ENCODE measurements at places on chromosomes 1 and 21.

DNA sequence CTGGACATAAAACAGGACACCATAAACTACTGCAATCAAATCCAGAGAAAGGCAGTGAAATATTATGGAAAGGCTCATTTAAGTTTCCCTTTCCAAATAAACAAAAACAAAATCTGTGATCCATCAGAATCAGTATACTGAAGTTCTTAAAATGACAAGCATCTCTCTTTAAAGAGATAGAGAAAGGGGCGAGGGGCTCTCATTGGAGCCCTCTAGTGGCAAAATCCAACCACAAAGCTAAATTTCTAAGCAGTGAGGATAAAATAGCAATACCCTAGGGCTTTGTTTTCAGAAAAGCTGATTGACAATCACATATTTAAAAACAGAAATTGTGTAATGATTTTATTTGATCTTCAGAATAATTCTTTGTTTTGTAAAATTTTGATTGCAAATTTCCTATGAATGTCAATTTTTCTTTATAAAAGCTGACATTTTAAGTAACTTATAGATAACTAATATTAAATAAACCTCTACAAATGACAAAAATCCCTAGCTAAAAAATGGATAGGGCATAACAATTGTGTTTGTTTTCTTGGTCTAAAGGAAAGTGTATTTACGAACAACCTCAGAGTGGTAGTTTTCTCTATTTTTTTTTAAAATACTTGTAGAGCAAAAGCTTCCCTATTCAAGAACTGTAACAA is 138.2 kb downstream of the COL24A1 start:
- no peak for DNase-seq

- DNase-seq = no peak
Measured at GRCh38 chr1:156947818-156948525, 27.5 kb downstream of the LRRC71 start.

- no peak for DNase-seq
Measured at GRCh38 chr1:14440731-14441130, 157.8 kb upstream of the KAZN start.

- no peak for DNase-seq
Measured at GRCh38 chr1:177780096-177780700, 189.7 kb downstream of the SEC16B start.

DNA sequence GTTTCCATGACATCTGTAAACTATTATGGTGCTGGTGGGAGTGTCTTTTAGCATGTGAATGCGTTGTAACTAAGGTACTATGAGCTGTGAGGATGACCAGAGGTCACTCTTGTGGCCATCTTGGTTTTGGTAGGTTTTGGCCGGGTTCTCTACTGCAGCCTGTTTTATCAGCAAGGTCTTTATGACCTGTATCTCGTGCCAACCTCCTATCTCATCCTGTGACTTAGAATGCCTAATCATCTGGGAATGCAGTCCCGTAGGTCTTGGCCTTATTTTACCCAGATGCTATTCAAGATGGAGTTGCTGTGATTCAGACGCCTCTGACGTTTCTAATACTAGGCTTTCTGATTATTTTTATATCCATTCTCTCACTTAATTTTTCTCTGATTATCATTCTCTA is 9.4 kb downstream of the NCAM2 start:
- no peak for DNase-seq

DNA sequence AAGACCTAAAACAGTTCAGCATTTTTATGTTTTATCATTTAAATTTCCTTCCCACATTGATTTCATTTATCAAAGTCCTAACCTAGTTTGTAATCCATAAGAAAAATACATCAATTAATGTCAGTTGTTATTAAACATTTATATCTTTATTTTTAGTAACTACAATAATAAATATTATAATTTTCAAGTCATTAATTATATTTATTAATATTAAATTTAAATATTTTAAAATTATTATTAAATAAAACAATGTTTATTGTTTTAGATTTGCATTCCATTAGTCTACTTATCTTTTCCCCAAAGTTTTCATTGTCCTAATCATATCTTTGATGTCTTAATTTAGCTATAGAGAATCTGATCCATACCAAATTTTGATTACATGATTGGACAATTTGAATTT is 368.9 kb downstream of the PLA2G4A start:
- DNase-seq = no peak

- DNase-seq = no peak
Measured at GRCh38 chr1:36721261-36721660, 238.5 kb upstream of the CSF3R start.

- no peak for DNase-seq
Measured at GRCh38 chr21:36471254-36471723, 8.6 kb downstream of the CLDN14 start.

GRCh38 chr1:111870181-111870580 is 114.5 kb downstream of the DDX20 start:
- DNase-seq = no peak

DNA sequence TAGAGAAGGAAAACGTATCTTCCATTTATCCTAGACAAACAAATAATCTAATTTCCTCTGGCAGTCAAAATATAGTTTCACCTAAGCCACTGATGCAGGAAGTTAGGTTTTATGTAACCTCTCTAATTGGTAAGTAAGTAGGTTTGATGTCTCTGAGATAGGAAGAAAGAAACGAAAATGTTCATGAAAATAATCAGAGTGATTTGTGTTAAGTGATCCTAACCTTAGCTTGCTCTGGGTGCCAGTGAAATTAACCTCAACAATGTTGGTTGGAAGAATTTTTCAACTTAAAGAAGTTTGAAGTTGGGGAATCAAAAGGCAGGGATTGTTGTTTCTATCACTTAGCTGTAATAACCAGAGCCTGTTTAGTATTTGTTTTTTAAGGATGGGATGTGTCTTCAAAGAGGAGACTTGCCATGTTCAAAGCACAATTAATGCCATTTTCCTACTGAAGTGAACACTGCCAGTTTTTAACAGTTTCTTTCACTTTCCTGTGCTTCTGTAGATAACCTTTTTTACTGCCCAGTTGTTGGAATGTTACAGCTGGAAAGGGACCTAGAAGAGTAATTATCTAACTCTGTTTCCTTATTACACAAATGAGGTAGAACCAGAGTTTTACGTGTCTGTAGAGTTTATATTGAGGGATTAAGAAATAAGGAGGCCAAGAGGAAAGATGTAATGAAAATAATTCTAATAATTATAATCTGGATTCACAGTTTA is 18.4 kb downstream of the HIPK1 start:
- DNase-seq = no peak

DNA sequence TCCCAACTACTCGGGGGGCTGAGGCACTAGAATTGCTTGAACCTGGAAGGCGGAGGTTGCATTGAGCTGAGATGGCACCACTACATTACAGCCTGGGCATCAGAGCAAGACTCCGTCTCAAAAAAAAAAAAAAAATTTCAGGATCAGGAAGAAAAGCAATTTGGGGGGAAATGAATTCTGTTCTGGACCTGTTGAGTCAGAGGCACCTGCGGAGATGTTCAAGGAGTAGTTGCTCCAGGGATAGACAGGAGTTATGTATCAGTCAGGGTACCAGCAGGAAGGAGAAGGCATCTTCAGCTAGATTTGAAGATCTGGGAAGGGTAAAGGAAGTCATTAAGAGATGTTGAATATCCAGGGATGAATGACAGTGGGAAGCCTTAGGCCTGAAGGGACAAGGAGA is 2.9 kb upstream of the RHBDL2 start:
- no peak for DNase-seq

DNA sequence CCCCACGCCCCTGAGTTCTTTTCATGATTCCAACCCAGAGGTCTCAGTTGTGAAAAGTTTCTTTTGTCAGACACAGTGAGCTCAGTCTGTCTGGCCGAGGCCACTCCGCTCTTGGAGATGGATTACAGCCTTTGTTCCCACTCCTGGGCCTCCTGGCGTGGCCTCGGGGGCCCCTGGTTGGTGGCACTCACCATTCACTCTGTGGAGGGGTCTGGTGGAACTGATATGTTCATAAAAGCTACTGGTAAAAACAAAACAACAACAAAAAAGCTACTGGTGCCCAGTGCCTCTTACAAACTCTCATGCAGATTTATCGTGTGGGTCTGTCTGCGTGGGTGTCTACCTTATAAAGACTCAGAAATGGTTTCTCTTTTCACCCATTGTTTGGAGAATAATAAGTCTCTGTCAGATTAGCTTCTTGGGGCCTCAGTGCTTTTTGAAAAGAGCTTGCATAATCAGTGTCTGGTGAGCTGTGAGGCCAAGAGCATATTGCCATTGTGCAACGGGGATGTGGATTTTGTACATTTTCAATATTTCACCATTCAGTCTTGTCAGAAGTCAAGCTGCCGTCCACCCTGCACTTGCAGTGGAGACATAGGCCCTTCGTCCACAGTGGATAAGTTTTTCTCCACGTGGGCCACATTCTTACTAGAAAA is 86.7 kb downstream of the GALNT2 start:
- no peak for DNase-seq

GRCh38 chr1:208767816-208768215 is 523.6 kb upstream of the PLXNA2 start:
- DNase-seq = no peak

Measured in effector CD4-positive, alpha-beta T cell (primary cell).